Suppressor macrophage (primary cell): ENCODE measurements at places on chromosomes 1 and 21.

DNA sequence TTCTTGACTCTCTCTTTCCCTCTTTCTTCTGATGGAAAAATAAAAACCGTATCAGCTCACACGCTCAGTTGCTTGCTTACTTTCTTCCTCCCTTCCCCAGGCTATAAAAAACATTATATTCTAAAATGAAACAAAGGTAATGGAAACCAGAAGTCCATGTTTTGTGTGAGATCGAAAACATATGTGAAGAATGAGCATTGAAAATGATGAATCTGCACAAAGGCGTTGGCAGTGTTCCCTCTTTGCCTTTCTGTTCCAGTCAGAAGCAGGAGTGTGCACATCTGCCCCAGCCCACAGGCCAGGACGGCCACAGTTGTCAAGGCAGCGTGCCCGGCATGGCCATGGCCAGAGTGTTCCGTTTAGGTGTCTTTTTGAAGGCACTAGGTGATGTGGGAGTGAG, 185.3 kb upstream of the USP24 start:
- DNase-seq, result no peak

DNA sequence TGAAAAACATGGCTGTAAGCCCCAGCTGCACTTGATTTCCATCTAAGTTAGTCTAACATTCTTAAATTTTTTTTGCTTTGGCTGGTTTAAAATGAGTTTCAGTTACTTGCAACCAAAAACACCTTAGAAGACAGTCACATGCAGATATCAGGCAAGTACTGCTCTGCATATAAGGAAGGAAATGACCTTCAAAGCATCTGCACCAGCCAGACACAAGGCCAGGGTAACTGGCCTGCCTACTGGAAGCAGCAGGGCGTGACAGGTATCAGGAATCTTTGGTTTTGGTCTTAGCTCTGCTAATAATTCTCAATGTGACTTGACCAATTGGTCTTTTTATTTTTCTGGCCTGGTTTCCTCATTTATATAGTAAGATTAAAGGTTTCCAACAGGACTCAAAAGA, 33.5 kb downstream of the SCYL3 start:
- no peak for DNase-seq

GRCh38 chr1:180227861-180228647, 2.0 kb upstream of the LHX4 start:
- no peak for DNase-seq

DNA sequence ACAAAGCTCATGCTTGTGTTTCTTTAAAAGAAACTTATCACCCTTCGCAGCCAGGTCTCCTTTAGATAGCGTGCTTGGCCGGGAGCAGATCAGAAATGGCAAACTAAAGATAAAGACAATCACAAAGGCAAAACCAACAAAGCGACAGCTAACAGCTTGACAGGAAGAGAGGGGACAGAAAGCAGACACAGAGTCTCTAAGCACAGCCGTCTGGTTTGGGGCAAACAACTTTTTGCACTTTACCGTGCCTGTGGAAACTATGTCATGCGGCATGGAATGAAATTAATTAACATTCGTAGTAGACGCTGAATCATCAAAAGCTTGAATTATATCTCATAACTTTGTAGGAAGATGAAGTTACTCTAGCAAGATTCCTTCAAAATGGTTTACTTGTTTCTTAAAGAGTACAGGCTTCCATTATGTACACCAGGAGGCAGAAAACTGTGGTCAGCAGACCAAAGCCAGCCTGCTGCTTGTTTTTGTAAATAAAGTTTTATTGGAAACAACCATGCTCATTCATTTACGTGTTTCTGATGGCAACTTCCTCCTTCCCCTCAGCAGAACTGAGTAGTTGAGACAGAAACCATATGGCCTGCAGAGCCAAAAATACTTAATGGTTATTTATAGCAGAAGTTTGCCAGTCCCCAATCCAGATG, 183.2 kb downstream of the KIF26B start:
- DNase-seq, result peak; percentile 32

DNA sequence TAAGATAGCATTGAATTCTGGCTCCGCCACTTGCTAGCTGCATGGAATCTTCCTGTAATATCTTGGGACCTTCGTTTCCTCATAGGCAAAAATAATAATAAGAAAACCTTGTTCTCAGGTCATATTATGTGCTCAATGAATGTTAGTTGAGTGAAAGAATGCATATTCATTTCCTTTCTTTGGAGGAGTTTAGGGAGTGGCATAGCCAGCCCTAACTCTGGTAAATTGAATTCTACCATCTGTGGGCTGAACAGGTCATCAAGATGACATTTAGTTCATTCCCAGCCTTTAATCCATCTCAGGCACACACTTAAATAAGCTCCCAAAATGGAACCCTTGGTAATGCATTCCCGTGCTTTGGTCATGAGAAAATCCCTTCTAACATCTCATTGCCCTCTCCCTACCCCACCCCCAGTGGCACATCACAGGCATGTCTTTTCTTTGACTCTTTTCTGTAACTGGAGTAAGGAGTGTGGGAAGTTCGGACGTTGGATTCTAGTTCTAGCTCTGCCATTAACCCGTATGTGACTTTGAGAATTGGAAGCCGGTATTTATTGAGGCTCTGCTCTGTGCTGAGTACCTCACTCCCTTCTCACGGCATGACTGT, 13.2 kb upstream of the MYOG start:
- no peak for DNase-seq

GRCh38 chr1:17539477-17540254, at the start of gene ARHGEF10L:
Gene ARHGEF10L, plus strand, starts transcription at chr1:17539698. Its CDS starts 40,898 bp downstream, at chr1:17580596.
- peak; percentile 63 for DNase-seq

DNA sequence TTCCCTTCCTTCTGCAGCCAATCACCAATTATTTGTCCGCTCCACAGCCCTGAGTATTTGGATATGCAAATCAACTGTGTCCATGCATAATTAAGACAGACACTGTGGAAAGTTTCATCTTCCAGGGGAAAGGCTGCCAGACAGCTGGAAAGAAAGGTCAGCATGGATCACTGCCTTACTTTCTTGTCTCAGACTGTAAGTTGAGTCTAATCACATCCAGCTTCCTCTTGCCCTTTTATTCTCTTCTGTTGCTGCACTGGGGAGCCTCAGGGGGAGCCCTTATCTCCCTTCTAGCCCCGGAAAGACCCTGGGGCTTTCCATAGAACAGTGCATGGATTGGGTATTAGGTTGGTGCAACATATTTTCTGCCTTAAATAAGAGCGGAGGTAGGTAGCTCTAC, 182.9 kb downstream of the OMA1 start:
- no peak for DNase-seq

DNA sequence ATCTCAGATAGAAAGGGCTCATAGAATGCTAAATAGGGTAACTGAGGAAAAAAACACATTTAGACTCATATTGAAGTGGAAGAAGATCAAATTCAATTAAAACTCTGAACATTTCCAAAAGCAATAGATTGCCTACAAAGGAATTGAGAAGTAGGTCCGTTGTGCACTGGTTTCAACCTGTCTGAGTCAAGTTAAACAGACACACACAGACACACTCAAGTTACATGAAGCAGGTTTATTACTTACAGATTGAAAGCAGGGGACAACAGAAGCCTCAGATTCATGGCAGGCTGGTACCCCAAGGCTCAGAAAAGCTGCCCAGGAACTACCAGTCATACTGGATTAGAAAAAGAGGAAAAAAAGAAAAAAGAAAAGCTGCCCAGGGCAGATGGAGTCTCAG, 20.7 kb upstream of the S100A2 start:
- DNase-seq, result no peak

GRCh38 chr1:101344745-101345144, 107.9 kb downstream of the S1PR1 start:
- DNase-seq, result no peak

DNA sequence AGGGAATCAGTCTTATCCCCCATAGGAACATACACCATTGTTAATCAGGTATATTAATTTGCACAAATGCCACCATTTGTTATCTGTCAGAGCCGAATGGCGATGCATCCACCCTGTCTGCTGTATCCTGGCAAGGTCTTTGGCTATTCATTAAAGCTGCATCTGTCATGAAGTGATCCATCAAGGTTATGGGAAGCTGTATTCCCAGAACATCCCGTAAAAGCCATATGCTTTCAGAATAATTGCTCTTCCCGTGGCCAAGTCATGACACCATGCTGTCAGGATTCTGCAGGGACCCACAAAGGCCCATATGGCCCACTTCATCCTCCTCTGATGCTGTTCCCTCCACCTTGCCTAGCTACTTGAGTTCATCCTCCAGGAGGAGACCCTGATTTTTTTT, 103.9 kb downstream of the RAVER2 start:
- DNase-seq, result no peak

- peak; percentile 61 for DNase-seq
These were observed 19.8 kb downstream of the MIER1 start for GRCh38 chr1:66944330-66945274.

GRCh38 chr1:171935664-171936063, 94.4 kb downstream of the DNM3 start:
- no peak for DNase-seq

GRCh38 chr1:44553127-44553758, 121.0 kb downstream of the TMEM53 start:
- no peak for DNase-seq

- no peak for DNase-seq
These were observed 74.1 kb upstream of the CD34 start for GRCh38 chr1:207984831-207985572.

DNA sequence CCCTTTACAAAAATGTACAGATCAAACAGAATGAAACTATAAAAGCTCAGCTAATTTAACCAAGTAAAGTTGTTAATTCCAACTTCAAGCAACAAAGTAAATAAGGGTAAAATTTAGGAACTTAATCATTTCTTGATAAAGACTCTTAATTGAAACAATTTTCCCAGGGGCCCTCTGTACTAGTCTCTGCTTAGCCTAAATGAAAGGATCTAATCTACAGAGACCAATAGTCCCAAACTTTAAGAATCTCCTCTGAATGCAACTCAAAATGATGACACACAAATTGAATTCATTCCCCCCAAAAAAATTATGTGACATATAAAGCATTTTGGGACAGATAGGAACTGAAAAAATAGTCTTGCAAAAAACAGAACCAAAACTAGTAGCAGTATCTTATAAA, 16.6 kb downstream of the EYA3 start:
- DNase-seq, result no peak

- peak; percentile 56 for DNase-seq
These were observed 31.1 kb upstream of the HSD3B1 start for GRCh38 chr1:119475866-119476439.

- DNase-seq, result no peak
These were observed 11.4 kb downstream of the HLX start for GRCh38 chr1:220890602-220891001.

DNA sequence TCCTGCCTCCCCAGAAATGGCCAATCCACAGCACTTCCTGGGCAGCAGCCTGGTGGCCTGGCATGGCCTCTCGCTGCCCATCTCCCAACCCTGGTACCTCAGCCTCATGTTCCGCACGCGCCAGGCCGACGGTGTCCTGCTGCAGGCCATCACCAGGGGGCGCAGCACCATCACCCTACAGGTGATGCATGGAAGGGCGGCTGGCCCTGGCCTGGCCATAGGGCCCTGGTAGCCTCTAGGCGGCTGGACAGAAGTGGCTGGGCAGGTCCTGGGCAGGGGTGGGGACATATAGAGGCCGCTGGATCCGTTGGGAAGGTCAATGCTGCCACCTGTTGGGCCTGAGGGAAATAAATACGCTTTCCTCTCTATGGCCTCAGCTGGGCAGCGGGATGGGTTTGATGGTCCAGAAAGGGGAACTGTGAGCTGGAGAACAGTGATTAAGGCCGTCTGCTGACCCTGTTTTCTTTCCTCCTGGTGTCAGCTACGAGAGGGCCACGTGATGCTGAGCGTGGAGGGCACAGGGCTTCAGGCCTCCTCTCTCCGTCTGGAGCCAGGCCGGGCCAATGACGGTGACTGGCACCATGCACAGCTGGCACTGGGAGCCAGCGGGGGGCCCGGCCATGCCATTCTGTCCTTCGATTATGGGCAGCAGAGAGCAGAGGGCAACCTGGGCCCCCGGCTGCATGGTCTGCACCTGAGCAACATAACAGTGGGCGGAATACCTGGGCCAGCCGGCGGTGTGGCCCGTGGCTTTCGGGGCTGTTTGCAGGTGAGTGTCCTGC, 14.4 kb downstream of the CELSR2 start:
- DNase-seq, result peak; percentile 91

- DNase-seq, result no peak
These were observed 46.8 kb upstream of the RUNX1 start for GRCh38 chr21:35095859-35096291.

- peak; percentile 27 for DNase-seq
These were observed 5.9 kb upstream of the CDC20 start for GRCh38 chr1:43352881-43353280.

DNA sequence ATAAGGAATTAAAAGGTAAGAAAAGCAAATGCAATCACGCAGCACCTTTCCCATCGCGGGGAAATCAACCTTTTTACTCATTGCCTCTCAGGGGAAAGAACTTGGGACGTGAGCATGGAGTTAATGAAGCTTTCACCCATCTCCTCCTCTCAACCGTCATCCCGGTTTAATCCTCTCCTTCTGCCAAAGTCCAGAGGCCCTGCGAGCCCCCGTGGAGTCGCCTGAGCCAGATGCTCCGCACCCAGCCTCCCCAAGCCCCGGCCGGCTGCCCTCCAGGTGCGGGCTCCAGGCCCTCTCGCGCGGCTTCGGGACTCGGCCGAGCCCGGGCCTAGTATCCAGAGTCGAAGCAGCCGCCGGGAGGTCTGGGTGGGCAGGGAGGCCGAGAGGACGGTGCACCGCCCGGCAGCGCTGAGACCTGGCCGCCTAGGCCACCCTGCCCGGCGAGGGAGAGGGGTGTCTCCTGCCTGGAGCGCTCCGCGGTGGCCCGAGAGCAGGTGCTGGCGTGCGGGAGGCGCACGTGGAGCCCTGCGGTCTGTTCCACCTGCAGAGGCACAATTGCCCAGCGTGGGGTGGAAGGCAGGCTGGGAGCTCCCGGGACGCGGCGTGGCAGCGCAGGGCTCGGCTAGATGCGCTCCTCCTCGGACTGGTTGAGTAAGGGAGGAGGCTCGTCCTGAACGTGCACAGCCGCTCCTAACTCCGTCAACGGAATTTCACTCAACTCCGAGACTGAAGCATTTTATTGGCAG, 218.5 kb downstream of the SDCCAG8 start:
- no peak for DNase-seq

GRCh38 chr21:42474043-42474831, 21.8 kb downstream of the RSPH1 start:
- no peak for DNase-seq

GRCh38 chr1:119375366-119375765, 6.8 kb downstream of the HAO2 start:
- DNase-seq, result no peak

DNA sequence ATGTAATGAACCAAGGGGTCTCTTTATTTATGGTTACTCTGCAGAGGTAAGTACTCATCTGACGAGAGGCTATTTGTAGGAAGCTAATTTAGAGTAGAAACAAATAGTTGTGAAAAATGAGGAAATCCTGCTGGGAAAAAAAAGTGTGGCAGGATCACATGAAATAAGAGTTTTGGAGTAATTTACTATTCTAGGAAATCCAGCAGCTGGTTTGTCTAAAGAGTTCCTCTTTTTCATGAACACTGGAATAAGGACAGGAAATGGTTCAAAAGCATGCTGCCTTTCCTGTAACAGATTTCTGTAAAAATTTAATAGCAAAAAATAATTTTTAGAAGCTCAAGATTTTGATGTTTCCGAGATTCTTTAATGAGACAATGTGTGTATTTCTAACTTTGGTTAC, 177.3 kb downstream of the CHRM3 start:
- DNase-seq, result peak; percentile 75
